ENCODE measurements at places on chromosomes 11 and 22.

GRCh38 chr11:74055938-74056337 is 47.1 kb upstream of the UCP3 start:
- DNase-seq = no peak

DNA sequence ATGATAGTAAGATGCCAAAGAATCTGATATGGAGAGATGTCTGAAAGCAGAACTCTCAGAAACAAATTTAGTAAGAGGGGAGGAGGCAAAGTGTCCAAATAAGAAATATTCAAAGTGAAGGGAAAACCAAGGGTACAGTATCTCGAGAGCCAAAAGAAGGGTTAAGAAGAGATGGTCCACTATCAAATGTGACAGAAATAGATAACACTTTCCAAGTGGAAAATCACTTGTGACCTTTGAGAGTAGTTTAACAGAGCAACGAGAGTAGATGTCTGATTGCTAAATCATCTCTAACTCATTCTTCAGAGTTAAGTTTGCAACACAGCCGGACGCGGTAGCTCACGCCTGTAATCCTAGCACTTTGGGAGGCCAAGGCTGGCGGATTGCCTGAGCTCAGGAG is 4.3 kb upstream of the BUD13 start:
- no peak for DNase-seq

- no peak for DNase-seq
These were observed 22.5 kb downstream of the CCDC15 start for GRCh38 chr11:124976531-124976930.

DNA sequence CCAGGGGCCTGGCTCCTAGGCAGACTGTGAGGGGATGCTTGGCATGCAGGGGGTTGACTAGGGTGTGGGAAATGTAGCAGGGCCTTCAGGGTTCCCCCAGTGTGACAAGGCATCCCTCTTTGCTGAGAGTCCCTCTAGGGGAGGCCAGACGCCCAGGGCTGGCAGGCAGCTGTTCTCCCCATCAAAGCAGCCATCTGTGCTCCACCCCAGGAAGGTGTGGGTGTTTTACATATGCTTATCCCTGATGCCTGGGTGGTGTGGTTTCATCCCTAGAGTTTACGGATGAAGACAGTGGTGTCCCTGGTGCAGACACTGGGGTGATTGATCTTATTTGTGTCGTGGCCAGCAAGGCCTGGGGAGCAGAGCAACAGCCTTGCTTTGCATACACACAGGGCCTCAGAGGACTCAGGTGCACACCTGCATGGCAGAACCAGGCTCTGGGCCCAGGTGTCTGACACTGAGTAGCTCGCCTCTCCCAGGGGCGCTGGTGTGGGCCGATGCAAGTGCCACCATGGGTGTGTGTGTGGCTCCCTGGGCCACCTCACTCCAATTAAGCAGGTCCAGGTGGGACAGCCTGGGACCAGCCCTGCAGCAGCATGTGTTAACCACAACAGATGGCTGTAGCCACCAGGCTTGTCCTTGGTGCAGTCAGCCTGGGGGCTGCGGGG is 74.2 kb downstream of the MED15 start:
- DNase-seq = no peak

DNA sequence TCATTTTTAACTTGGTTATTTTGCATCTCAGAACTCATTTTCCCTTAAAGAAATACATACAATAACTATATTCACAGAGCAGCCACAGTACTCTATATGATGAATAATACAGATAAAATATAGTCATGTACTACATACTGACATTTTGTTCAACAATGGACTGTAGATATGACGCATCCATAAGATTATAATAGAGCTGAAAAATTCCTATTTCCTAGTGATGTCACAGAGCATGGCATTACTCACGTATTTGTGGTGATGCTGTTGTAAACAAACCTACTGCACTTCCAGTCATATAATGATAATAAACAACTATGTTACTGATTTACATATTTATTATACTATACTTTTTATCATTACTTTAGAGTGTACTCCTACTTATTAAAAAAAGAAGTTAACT is 38.7 kb downstream of the NARS2 start:
- DNase-seq = no peak

DNA sequence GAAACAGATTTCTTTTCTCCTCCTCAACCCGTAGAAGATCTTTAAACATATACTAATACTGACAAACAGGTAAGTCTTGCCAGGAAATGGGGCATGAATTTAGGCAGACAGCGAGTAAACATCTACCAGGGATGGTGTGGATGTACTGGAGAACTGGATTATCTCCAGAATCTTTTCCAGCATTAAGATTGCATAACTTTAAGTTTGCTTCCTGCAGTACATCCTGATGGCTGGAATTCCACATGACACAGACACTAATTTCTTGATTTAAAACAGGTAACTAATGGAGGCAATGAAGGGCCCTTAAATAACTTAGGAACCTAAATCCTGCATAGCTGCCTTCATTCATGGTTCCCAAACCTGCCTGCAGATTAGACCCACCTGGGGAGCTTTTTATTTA is 40.7 kb downstream of the JHY start:
- DNase-seq = no peak

- peak; percentile 28 for DNase-seq
These were observed 422 bp downstream of the GLB1L2 start for GRCh38 chr11:134332189-134332631.

DNA sequence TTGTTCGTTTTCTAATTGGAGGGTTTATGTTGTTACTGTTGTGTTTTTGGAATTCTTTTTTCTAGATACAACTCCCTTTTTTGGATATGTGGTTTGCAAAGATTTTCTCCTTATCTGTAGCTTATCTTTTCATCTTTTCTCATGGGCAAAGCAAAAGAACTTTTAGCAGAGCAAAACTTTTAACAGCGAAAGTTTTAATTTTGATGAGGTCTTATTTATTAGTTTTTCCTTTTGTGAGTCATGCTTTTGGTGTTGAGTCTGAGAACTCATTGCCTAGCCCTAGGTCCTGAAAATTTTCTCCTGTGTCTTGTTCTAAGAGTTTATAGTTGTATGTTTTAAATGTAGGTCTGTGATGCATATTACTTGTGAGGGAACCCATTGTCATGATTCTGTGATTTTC is 99.4 kb downstream of the TEAD1 start:
- no peak for DNase-seq

DNA sequence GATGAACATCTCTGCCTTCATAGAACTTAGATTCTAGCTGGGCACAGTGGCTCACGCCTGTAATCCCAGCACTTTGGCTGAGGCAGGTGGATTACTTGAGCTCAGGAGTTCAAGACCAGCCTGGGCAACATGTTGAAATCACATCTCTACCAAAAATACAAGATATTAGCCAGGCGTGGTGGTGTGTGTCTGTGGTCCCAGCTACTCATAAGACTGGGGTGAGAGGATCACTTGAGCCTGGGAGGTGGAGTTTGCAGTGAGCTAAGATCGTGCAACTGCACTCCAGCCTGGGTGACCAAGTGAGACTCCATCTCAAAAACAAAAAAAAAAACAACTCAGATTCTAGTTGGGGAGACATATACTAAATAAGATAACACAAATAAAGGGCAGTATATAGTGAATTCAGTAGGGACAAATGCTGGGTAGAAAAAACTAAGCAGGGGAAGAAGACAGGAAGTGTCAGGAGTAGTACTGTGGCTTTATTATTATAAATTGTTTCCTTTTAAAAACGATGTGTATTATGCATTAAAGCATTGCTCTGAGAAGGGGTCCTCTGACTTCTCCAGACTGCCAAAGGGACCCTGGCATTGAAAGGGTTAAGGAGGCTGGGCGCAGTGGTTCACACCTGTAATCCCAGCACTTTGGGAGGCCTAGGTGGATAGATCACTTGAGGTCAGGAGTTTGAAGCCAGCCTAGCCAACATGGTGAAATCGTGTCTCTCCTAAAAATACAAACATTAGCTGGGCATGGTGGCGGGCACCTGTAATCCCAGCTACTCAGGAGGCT is 46.7 kb downstream of the PACS1 start:
- DNase-seq = no peak

- no peak for DNase-seq
These were observed 7.7 kb downstream of the CARD10 start for GRCh38 chr22:37511395-37512104.

- DNase-seq = no peak
These were observed 11.0 kb upstream of the SHANK2 start for GRCh38 chr11:71263386-71263785.

DNA sequence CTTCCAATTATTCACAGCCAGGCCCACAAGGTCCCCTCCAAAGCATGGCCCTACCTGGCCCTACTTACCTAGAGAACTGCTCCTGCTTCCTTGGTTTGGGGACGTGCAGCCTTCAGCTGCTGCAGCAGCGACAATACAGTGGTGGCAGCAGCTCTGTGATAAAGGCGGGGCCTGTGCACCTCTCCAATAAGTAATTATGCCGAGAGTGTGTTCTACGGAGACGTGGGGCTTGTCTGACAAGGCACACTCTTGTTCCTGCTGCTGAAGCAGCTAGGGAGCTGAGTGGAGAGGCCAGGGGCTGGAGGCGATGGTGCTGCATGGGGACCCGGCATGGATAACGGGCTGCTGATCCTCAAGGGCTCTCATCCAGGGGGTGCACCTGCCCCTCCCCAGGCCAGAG is 98.0 kb upstream of the THY1 start:
- no peak for DNase-seq

GRCh38 chr11:132122735-132123134 is 752.3 kb downstream of the NTM start:
- no peak for DNase-seq

GRCh38 chr11:126129727-126130671 is 67.3 kb upstream of the CDON start:
- no peak for DNase-seq

- no peak for DNase-seq
These were observed 90.1 kb upstream of the B3GAT1 start for GRCh38 chr11:134502153-134502550.

- no peak for DNase-seq
These were observed 8.4 kb downstream of the SELENOO start for GRCh38 chr22:50208939-50209892.

DNA sequence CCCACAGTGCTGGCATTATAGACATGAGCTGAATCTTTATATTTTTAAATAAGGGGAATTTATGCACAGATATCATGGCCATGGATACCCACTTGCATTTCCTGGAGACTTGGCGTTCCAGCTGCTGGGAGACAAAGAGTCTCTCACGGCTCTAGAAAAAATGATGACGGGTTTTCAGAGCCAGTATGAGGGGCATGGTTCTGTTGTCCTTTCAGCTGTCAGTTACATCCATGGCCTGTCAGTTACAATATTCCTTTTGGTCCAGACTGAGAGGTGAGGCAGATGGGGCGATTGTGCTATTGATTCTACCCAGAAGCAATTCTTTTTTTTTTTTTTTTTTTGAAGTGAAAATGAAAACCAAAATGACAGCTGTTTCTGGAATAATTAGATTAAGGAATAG is 29.7 kb downstream of the USH1C start:
- DNase-seq = no peak

- peak; percentile 71 for DNase-seq
These were observed 39.4 kb downstream of the MICAL2 start for GRCh38 chr11:12149672-12150225.

DNA sequence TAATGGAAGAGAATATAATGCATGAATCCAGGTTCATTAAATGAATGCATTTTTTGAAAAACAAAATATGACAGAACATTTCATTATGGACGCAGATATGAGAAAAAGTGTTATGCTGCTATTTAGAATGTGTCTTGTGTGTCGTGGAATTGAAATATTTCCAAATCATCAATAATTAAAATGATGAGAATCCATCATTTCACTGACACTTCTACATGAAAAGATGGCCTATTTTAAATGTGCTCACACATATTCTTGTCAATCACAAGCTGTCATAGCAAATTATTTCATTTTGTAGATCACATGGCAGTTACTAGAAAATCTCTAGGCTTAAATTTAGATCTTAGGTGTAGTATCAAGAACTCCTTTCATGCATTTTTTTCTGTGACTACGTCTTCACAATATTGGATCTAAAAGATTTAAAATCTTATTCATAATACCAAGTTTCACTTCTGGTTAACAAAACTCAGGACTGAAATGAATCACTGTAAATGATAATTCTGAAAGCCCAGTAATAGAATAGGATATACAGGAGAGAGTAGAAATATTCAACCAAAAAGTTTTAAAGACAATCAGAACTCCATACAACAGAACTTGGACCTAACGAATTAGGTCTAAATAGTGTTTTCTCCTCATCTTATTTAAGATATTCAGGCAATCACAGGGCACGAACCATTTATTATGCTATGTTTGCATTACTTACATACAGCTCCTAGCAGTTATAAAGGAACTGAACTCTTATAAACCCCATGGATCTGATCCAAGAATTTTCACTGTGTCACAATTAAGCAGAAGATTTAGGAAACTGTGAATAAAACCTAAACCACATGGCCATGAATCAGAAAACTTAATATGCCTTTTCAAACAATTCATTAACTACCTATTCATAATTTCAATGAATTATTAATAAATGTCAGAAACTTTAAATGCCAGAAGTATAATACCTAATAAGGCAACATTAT is 67.7 kb downstream of the DCDC1 start:
- DNase-seq = no peak

DNA sequence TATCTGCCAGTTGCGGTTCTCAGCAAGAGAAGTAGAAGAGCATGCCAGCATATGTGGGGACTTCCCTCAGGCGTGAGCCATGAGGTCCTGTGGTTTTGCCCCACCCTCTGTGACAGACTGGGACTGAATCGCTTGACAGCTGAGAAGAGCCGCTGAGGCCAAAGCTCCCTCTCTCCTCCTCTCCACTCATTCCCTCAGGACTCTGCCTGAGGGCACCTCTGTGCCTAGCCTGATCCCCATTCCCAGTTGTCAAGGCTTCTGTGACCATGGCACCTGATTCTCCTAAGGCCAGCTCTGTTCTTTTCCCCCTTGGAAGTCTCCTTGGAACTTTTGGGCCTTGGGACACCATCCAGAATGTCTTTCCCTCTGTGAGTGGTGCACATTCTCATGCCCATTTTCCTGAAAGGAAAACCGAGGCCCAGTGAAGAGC is 27.0 kb downstream of the ART5 start:
- DNase-seq = peak; percentile 55

DNA sequence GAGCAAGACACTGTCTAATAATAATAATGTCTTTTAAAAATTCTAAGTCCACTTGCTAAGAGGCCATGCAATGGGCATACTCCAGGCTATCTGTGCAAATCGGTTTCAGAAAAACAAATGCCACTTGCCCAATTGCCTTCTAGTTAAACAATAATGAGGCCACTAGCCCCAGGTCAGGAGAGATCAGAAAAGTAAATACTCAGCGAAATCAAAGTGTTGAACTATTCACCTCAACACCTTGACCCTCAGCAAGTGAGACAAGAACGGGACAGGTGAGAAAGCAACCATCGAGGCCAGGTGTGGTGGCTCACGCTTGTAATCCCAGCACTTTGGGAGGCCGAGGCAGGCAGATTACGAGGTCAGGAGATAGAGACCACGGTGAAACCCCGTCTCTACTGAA is 72.3 kb upstream of the SYN3 start:
- no peak for DNase-seq

- DNase-seq = no peak
These were observed 53.1 kb upstream of the SLC22A12 start for GRCh38 chr11:64537876-64538275.

- DNase-seq = no peak
These were observed 262.6 kb upstream of the SORL1-AS1 start for GRCh38 chr11:121715405-121715804.

- no peak for DNase-seq
These were observed 699.1 kb downstream of the KCNA4 start for GRCh38 chr11:29317694-29318093.

- no peak for DNase-seq
These were observed 378.2 kb downstream of the DCDC1 start for GRCh38 chr11:30991376-30991775.

GRCh38 chr22:22410121-22410520 is 98.4 kb downstream of the ZNF280B start:
- DNase-seq = no peak

Measured in activated T-cell treated with anti-CD3 and anti-CD28 coated beads, Interleukin-2, amount 50 U/mL, for 72 hours (primary cell).